Activated CD4-positive, alpha-beta T cell treated with anti-CD3 and anti-CD28 coated beads for 36 hours (primary cell): ENCODE measurements at places on chromosomes 16 and 17.

GRCh38 chr17:1958134-1958881, 66.8 kb downstream of the RTN4RL1 start:
- no peak for DNase-seq

- peak; percentile 70 for DNase-seq
Measured at GRCh38 chr16:15899538-15900100, 11.2 kb upstream of the CEP20 start.

- no peak for DNase-seq
Measured at GRCh38 chr17:74135391-74136167, 67.9 kb upstream of the RPL38 start.

DNA sequence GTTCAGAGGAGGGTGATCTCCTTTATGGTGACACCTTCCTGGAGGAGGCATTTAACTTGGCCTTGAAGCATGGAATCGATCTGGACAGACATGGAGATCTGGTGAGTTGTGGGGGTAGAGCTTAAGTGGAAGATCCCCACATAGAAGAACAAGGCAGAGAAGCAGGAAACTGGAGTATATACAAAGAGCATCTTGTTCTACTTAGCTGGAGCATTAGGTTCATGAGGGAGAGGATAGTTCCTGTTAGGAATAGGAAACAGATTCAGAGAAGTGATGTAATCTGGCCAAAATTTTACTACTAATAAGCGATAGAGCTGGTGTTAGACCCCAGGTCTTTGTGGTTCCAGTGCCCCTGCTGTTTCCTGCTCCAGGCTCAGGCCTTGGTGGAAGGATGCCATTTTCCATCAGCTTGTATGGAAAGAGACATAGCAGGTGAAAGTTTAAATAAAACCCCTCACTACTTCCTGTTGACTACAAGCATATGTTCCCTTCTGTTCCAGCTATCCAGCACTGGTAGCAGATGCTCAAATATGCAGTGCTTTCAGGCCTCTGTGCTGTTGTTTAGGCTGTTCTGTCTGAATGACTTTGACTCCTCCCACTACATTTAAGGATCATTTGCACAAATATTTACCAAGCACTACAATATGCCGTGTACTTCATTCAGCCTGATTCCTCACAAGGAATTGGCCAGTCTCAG, 9.4 kb downstream of the RPAIN start:
- no peak for DNase-seq

DNA sequence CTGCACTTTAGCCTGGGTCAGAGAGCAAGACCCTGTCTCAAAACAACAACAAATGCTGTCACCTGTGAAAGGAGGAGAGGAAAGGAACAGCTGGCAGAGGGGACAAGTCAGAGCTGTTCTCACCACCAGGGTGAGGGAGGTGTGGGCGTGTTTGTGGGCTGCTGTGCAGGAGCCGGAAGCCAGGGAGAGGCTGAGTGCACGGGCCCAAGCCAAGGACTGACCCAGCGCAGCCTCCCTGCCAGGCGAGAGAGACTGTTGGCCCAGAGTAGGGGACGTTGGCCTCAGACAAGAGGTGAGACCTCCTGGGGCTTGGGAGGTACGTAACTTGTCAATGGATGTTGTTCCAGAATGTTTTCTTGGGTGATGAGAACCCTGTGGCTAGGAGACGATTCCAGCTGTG, 10.7 kb downstream of the SPNS2 start:
- DNase-seq, result peak; percentile 59
